ENCODE measurements at places on chromosomes 7 and 10. TPM values are rescaled to one million over a fixed set of nuclear protein-coding genes. Genes with fewer than 3 reads are reported as not detected.

The SH2D4B gene
- total RNA-seq: not detected

The TFEC gene
- total RNA-seq: 0.17 TPM

The TEX47 gene
- not detected for total RNA-seq

The SYT15B gene
- 16.6 TPM for total RNA-seq

The TCAF2 gene
- 2.3 TPM for total RNA-seq

DNA sequence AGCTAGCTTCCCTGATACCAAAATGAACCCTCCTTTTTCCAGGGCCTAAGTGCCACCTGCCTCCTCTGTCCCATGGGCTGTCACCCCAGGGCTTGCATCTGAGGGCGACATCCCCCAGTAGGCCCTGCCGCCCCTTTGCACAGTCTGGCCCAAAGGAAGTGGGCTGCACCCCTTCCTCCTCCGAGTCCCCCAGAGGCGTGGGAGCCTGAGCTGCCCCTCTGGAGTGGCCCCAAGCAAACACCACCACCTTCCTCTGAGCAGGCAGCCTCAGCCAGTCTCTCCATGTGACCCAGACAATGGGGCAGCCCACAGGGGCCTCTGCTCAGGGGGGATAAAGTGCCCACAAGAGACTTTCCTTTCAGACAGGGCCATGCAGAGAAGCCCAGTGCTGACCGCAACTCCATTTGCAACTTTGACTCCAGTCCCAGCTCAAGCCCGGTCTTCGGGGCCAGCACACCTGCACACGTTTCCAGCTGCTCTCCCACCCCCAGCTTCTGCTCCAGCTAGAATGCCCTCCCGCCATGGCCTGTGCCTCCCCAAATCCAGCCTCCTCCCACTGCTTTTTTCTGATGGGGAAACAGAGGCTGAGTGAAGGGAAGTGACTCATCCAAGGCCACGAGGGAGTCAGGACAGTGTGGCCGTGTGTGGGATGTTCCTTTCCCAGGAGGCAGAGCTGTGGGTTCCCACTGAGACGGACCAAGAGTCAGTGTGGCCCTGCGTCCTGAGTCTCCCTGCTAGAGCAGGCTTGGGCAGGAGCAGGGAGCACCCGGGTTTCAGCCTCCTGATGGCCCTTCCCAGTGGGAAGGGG lies 111.9 kb downstream of the ZMIZ1 start:
- H3K4me3 ChIP-seq: no peak overlapping the region
- DNase-seq: no peak
- H3K4me1 ChIP-seq: peaks cover 93% of the 10 kb centered on the region
- no peaks in the 10 kb centered on the region for H3K27me3 ChIP-seq

DNA sequence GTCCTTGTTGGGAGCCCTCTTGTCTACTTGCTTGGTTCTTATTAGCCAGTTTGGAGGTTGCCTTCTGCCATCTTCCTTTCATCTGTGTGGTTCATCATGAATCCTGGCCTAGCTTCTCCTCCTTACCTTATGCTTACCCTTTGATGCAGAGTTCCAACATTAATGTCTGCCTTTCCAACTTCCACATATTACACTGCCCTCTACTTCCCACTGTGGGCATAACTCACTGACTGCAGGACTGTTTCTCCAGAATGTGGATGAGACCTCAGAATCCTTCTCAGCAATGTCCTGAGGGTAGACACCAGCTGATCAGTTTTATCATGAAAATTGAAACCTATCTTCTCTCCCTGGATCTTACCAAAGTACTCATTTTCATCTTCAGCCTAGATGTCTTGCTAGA lies 491.0 kb downstream of the LRMDA start:
- no peak overlapping the region for H3K4me3 ChIP-seq
- peaks cover 20% of the 10 kb centered on the region for H3K27me3 ChIP-seq
- no peak overlapping the region for H3K27ac ChIP-seq
- DNase-seq: no peak
- H3K36me3 ChIP-seq: no peaks in the 10 kb centered on the region
- H3K4me1 ChIP-seq: no peaks in the 10 kb centered on the region

- no peaks in the 10 kb centered on the region for H3K27me3 ChIP-seq
- no peak overlapping the region for H3K27ac ChIP-seq
- peaks cover 24% of the 10 kb centered on the region for H3K4me1 ChIP-seq
- H3K36me3 ChIP-seq: no peaks in the 10 kb centered on the region
- H3K4me3 ChIP-seq: no peak overlapping the region
Observed at GRCh38 chr7:73433924-73434700, 534 bp downstream of the FZD9 start.

GRCh38 chr10:55277549-55277948 lies 476.5 kb upstream of the PCDH15 start:
- H3K4me1 ChIP-seq: no peaks in the 10 kb centered on the region
- H3K36me3 ChIP-seq: no peaks in the 10 kb centered on the region
- no peak for DNase-seq

DNA sequence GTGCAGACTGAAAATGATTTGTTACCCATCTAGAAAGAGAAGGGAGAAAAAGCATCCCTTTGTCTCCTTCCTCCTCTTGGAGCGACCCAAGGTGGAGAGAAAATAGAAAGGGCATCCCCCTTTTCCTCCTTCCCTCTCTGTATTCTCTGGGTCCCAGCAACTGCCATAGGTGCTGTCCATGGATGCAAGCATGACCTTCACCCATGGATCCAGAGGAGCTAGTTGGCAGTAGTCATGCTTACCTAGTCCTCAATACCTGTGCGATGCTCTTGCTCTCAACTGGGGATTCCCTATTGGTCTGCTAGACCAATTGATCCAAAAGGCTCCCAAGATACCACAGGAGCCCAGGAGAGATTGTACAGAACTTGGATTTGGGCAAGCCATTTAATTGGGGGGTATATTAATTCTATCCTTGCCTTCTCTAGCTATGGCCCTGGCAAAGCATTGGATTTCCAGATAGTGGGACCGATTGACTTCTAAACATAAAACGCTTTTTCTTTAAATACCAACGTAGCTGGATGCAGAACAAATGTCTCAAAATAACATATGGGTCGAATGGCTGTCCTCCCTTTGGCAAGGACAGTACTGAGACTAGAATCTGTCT lies 547.8 kb upstream of the IGFBP3 start:
- no peaks in the 10 kb centered on the region for H3K4me1 ChIP-seq
- H3K36me3 ChIP-seq: peaks cover 28% of the 10 kb centered on the region
- H3K27me3 ChIP-seq: no peaks in the 10 kb centered on the region
- H3K4me3 ChIP-seq: no peak overlapping the region
- H3K27ac ChIP-seq: no peak overlapping the region

- no peaks in the 10 kb centered on the region for H3K36me3 ChIP-seq
- no peaks in the 10 kb centered on the region for H3K27me3 ChIP-seq
- H3K27ac ChIP-seq: no peak overlapping the region
- DNase-seq: no peak
- H3K4me3 ChIP-seq: no peak overlapping the region
Observed at GRCh38 chr7:78510580-78511188, 712.1 kb downstream of the PHTF2 start.

- DNase-seq: no peak
- no peaks in the 10 kb centered on the region for H3K27me3 ChIP-seq
- no peak overlapping the region for H3K27ac ChIP-seq
Observed at GRCh38 chr10:69045441-69046300, 42.2 kb upstream of the SRGN start.

GRCh38 chr7:117567781-117568180 lies 88.0 kb downstream of the CFTR start:
- no peaks in the 10 kb centered on the region for H3K36me3 ChIP-seq
- peaks cover 15% of the 10 kb centered on the region for H3K27me3 ChIP-seq
- H3K4me1 ChIP-seq: no peaks in the 10 kb centered on the region
- no peak overlapping the region for H3K4me3 ChIP-seq
- H3K27ac ChIP-seq: no peak overlapping the region

DNA sequence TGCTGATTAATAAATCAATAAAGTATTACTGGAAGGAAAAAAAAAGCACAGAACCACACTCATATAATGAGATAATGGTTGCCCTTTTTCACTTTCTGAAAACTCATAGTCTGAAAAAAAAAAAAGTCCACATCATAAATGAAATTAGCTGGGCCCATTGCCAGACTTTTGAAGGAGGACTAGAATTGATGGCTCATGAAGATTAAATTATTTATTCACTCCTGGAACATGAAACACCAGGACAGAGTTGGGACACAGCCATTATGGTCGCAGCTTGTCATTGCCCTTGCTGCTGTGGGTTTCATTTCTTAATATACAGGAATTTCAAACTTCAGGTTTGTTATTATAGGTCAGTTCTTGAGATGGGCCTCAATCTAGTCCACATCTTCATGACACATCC lies 91.9 kb downstream of the CNTNAP2 start:
- no peak overlapping the region for H3K4me3 ChIP-seq
- no peaks in the 10 kb centered on the region for H3K4me1 ChIP-seq
- H3K36me3 ChIP-seq: no peaks in the 10 kb centered on the region
- no peak for DNase-seq
- H3K27me3 ChIP-seq: no peaks in the 10 kb centered on the region

GRCh38 chr10:93073539-93074146 lies at the start of gene CYP26A1:
TSS of gene CYP26A1 (plus strand) at chr10:93073893. CDS start at chr10:93073935, 42 bp downstream.
- H3K36me3 ChIP-seq: no peaks in the 10 kb centered on the region
- H3K4me1 ChIP-seq: peaks cover 46% of the 10 kb centered on the region
- peaks cover 49% of the 10 kb centered on the region for H3K27me3 ChIP-seq
- DNase-seq: no peak
- H3K27ac ChIP-seq: no peak within 1 kb of the TSS

- H3K36me3 ChIP-seq: peaks cover 6% of the 10 kb centered on the region
- H3K4me3 ChIP-seq: no peak overlapping the region
- H3K4me1 ChIP-seq: peaks cover 18% of the 10 kb centered on the region
- peaks cover 4% of the 10 kb centered on the region for H3K27me3 ChIP-seq
- peak overlapping the region; percentile 78 for H3K27ac ChIP-seq
Observed at GRCh38 chr10:93152136-93152535, 78.4 kb downstream of the CYP26A1 start.

GRCh38 chr7:141654551-141654950 lies 47.4 kb downstream of the DENND11 start:
- peaks cover 14% of the 10 kb centered on the region for H3K4me1 ChIP-seq
- H3K27me3 ChIP-seq: no peaks in the 10 kb centered on the region
- peak overlapping the region; percentile 63 for H3K27ac ChIP-seq
- H3K36me3 ChIP-seq: peaks cover 7% of the 10 kb centered on the region
- no peak overlapping the region for H3K4me3 ChIP-seq

DNA sequence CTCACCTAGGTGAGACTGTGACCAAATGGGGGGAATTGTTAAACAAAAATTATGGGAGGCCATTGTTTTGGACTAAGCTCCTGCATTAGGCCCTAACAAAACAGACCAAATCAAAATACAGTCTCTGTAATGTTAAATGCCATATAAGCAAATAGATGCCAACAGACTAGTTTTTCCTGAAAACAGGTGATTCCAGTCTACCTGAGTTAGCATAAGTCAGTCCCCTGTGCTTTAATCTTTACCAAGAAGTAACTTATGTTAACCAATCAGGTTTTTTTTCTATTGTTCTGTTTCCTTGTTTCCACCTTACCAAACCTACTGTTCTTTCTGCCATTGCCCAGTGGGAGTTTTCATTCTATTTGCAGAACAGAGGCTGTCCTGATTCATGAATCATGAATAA lies 48.0 kb downstream of the PDZD8 start:
- no peak overlapping the region for H3K4me3 ChIP-seq
- no peak for DNase-seq
- peaks cover 3% of the 10 kb centered on the region for H3K36me3 ChIP-seq
- peaks cover 20% of the 10 kb centered on the region for H3K4me1 ChIP-seq
- no peak overlapping the region for H3K27ac ChIP-seq
- H3K27me3 ChIP-seq: no peaks in the 10 kb centered on the region

DNA sequence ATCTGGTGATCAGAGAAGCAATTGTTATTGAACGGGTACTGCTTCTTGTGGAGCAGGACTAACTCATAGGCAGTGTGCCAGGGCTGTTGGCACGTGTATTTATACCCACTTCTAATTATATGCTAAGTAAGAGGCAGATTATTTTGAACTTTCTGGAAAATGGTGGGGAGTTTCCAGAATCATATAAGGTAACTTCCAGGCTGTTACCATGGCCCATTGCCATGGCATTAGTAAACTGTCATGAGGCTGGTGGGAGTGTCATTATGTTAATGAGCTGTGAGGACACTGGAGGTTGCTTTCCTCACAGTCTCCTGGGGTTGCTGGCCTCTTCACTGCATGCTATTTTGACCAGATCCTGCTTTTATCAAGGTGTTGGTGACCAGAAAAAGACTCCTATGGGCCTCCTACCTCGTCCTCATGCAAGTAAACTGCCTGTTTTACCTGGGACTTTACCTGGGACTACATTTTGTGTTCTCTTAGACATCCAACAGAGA lies 122.6 kb downstream of the KCND2 start:
- H3K36me3 ChIP-seq: no peaks in the 10 kb centered on the region
- no peaks in the 10 kb centered on the region for H3K4me1 ChIP-seq
- no peak for DNase-seq
- H3K27ac ChIP-seq: no peak overlapping the region

DNA sequence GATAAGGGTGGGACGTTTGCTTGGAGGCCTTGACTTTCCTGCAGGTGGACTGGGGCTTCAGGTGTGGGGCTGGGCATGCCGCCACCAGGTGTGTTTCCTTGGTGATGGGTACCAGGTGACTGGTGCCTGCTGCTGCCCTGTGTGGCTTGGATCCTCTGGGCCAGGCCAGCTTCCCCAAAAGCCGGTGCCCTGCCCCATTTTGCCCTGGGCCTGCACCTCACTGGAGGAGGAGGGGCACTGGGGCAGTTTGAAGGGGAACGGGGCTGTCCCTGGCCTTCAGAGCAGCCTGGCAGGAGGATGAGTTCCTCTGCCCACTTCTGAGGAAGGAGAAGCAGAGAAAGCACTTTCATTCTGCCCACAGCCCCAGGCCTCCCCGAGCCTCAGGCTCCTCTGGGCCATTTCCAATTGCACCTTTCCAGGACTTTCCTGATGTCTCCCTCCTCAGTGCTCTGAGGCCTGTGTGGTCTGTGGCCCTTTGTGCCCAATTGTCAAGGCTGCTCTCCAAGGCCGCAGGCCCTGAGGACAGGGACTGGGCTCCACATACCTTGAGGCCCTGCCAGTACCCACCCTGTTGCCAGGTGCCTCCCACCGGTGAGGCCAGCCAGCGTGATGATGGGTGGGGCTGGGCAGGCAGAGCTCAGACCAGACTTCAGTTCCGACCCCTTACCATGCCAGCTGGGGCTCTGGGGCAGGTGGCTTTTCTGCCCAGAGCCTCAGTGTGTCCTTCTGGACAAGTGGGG lies 25.3 kb upstream of the SMARCD3 start:
- no peak overlapping the region for H3K27ac ChIP-seq
- H3K27me3 ChIP-seq: no peaks in the 10 kb centered on the region
- no peak for DNase-seq

DNA sequence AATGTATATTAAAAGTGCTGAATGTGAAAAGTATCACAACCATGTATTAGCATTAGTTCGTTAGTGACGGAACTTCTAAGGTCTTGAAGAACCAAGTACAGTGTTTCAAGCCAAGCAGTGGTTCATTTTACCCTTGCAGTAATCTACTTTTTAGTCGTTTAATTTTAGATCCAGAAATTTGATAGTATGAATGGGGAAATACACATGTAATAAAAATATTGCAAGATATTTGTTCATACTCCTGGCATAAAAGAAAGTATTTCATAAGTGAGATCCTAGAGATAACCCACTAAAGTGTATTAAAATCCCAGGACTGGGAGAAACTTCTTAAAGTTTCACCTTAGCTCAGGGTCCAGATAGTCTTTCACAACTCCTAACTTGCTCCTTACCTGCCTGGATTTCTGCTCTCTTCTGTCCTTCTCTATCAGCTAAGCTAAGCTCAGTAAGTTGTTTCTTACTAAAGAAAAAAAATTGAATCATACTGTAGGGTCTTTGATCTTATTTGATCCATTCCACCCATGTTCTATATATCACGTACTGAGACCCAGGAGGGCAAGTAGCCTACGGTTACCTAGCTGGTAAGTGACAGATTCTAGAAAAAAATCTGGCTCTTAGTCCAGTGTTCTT lies 1.5 kb downstream of the BCAP29 start:
- H3K27me3 ChIP-seq: no peaks in the 10 kb centered on the region
- peaks cover 27% of the 10 kb centered on the region for H3K4me1 ChIP-seq
- peak overlapping the region; percentile 22 for H3K27ac ChIP-seq
- peaks cover 11% of the 10 kb centered on the region for H3K36me3 ChIP-seq
- DNase-seq: no peak

All from chondrocyte (in vitro differentiated cells).